NCI-H460 (cell line): ENCODE measurements at places on chromosomes 1 and 21.

DNA sequence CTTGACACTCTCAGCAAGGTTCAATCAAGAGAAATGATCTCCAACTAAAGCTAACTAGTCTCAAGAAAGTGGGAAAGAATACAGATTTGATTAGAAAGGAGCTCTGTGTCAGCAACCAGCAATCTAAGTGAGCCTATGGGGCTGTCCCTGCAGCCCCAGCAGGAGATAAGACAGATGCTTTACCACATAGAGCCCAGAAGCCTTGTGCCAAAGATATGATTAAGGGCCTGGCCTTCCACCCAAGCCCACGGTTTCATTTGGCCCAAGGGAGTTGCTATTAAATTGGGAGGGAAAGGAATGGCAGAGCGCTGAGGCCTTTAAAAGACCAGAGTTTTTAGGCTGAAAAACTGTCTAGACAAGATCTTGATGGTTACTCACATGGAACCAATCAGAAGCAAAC is 74.8 kb downstream of the HLCS start:
- DNase-seq = no peak

GRCh38 chr1:11461531-11462137 is 17.3 kb upstream of the DISP3 start:
- DNase-seq = no peak

- no peak for DNase-seq
Observed at GRCh38 chr1:35893051-35893879, 10.3 kb downstream of the AGO1 start.

DNA sequence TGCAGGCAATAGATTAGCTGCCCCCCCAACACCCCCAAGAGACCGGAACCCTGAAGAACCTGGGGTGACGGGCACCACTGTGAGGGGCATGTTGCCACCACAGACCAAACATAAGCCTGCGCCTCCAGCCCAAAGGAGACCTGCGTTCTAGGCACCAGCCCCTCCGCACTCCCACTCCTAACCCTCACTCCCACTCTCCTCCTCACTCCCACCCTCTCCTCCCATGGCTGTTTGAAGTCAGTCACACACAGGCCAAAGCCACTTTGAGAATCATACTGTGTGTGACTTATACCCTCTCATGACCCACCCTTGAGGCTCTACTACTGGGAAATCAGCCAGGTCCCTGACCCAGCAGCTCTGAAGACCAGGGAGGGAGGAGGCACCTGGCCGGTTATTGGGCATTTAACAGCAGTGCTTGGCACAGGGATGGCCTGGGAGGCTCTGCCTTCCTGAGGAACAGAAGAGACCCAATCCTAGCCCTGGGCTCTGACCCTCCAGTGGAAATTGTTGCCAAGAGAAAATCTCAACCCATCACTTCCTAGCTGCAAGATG is 43.5 kb downstream of the FBXO2 start:
- no peak for DNase-seq

- DNase-seq = no peak
Observed at GRCh38 chr1:212644866-212645545, 36.4 kb downstream of the ATF3 start.

DNA sequence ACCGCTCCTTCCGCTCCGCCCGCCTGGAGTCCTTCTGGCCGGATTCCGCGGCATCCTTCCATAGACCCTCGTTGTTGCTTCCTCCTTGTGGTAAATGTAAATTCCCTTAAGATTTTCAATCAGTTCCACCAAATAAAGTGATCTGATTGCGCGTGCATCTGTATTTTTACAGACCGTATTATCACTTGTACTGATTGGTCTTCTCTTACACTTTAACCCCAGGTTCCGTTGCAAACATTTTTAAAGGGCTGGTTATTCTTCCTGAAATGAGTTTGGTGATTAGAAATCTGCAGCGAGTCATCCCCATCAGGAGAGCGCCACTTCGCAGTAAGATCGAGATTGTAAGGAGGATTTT is 483 bp downstream of the YBEY start:
- DNase-seq = no peak

- no peak for DNase-seq
Observed at GRCh38 chr1:25922971-25923552, 16.8 kb upstream of the STMN1 start.

- no peak for DNase-seq
Observed at GRCh38 chr1:201443747-201444146, 22.2 kb upstream of the TNNI1 start.

DNA sequence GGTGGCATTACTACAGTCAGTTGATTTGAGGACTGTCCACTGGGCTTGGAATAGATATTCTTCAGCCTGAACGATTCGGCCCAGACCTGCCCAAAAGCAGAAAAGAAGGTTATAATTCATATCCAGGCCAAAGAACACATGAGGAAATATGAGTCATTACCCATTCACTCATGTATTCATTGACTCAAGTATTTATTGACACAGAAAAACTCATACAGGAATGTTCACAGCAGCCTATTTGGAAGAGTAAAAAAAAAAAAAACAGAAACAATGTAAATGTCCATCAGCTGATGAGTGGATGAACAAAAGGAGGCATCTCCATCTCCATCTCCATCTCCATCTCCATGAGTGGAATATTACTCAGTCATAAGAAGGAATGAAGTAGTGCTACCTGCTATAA is 15.9 kb downstream of the ZMYND12 start:
- no peak for DNase-seq

- no peak for DNase-seq
Observed at GRCh38 chr1:168535536-168535935, 8.3 kb downstream of the XCL2 start.

DNA sequence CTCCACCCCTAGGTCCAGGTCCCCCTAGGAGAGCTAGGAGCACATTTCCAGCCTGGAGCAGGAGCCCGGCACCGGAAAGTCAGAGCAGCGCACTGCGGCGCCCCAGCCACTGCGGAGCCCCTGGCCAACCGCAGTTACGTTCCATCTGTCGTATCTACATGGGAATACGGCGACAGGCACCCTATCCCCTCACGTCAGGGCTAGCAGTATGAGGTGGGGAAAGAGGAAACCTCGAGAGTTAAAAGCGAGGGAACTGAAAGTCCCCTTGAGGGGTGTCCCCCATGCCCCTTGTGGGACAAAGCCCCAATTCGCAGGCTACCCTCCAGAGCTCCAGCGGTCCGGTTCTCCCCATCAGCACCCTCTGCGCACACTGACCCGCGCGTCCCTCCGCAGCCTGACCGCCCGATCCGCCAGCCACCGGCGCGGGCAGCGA is 995 bp downstream of the COLGALT2 start:
- DNase-seq = no peak

GRCh38 chr1:160981584-160982411 is 27.2 kb upstream of the ITLN2 start:
- no peak for DNase-seq

GRCh38 chr21:44924606-44925377 is 4.1 kb upstream of the ITGB2 start:
- no peak for DNase-seq

DNA sequence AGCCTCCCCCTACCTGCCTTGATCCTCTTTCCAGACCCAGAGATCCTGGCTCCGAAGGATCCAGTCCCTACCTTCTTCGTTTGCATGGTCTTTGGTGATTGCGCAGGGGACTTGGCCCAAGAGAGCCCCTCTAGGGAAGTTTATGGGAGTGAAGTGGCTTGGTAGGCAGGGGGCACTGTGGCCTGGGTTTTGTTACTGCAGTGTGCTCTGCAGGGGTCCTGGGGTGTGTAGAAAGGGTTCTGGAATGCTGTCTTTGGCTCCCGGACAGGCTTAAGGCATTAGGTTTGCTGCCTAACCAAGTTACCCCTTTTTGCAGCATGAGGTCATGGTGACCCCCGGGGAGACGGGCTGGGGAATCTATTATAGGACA is 3.8 kb downstream of the ATP8B2 start:
- DNase-seq = no peak

DNA sequence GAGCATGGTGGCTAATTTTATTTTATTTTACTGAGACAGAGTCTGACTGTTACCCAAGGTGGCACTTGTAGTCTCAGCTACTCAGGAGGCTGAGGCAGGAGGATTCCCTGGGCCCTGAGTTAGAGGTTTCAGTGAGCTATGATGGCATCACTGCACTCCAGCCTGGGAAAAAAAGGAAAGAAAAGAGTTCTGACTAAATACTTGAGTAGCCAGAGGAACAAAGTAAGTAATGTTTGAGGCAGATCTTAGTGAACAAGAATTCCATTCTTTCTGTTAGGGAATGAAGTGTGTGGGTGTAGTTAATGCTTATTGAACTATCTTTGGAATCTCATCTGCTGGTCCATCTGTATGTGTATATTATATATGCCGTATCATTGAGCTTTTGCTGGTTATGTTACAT is 13.1 kb upstream of the EVI5 start:
- DNase-seq = no peak

- DNase-seq = no peak
Observed at GRCh38 chr1:84776639-84777038, 86.4 kb upstream of the SSX2IP start.

- DNase-seq = no peak
Observed at GRCh38 chr1:34371829-34372532, 195.3 kb downstream of the C1orf94 start.

- no peak for DNase-seq
Observed at GRCh38 chr1:4268262-4268888, 368.3 kb upstream of the C1orf174 start.

- no peak for DNase-seq
Observed at GRCh38 chr1:98860329-98860728, 144.3 kb downstream of the PLPPR5 start.

GRCh38 chr1:74399249-74399648 is 113.2 kb downstream of the LRRC53 start:
- DNase-seq = no peak
